ENCODE measurements at places on chromosomes 11 and 22. TPM values are rescaled to one million over a fixed set of nuclear protein-coding genes. Genes with fewer than 3 reads are reported as not detected.

PNPLA3 gene
- 0.53 TPM for polyA plus RNA-seq

RIMBP3C gene
- 0.04 TPM for polyA plus RNA-seq

CALCA gene
- polyA plus RNA-seq, result 0.18 TPM

DNA sequence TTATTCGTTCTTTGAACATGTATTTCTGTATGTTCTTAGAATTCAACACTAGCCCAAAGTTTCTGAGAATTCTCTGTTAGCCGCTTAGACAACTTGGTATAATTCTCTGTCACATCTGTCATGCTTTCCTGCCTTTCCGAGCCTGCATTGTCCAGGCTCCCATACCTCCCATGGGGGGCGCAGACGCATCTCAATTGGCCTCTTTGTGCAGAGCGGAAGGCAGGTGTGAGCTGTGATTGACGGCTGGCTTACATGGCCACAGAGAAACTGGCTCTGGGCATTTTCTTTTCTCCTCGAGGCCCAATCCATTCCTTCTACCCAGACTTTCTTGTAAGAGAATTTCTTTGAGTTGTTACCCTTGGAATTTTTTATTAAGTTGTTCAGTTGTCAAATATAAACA is 132.7 kb upstream of the SESN3 start:
- H3K4me1 ChIP-seq, result peaks cover 13% of the 10 kb centered on the region
- no peaks in the 10 kb centered on the region for H3K27me3 ChIP-seq
- no peak overlapping the region for H3K4me3 ChIP-seq

DNA sequence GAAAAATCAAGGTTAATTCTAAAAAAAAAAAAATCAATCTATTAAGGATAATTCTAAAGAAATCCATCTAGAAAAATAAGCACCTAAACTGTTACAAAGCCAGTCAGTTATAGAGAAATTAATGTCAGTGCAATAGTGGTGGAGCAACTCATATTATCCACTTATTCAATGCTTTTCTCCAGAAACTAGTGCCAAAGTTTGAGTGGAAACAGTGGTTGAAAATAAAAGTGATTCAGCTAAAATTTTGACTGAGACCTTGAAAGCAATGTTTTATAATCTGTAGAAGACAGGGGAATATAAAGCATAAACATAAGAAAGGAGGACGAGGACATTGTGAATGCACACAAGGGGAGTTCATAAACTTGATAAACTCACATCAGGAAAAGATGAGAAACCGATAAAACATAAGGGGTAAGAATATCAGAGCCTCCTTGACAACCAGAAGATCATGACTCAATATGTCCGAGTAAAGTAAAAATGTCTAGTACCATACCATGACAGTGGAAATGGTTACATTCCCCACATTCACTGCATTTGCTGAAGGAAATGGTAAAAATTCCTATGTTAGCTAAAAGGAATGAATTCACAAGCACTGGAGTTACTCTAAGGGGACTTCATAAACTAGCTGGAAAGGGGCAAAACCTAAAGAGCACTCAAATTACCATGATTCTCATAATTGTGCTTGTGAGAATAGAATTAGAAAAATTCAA is 58.7 kb upstream of the SLC5A12 start:
- no peaks in the 10 kb centered on the region for H3K27me3 ChIP-seq
- no peaks in the 10 kb centered on the region for H3K4me1 ChIP-seq
- no peak overlapping the region for H3K4me3 ChIP-seq
- H3K27ac ChIP-seq, result no peak overlapping the region

DNA sequence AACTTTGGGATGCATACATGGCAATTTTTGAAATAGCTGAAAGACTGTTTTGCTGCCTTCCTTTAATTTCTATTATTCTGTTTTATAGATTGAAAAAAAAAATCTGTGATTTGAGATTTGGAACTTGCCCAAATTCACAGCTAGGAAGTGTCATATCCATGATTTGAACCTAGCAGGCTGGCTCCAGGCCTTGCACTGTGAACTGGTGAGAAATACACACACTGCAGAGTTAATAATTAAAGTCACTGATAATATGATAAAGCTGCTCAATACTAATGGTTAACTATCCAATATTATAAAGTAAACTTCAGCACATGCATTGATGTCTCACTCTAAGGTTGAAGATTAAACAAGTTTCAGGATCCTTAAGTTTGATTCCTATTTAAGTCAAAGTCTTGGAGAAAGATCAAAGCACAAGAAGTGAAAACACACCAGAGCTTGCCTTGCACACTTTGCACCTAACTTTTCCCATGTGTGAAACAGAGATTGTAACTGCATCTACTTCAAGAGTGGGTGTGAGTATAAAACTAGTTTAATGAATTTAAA is 150.6 kb upstream of the CCDC179 start:
- H3K27ac ChIP-seq, result peak overlapping the region; percentile 26
- no peaks in the 10 kb centered on the region for H3K4me1 ChIP-seq
- no peaks in the 10 kb centered on the region for H3K36me3 ChIP-seq

DNA sequence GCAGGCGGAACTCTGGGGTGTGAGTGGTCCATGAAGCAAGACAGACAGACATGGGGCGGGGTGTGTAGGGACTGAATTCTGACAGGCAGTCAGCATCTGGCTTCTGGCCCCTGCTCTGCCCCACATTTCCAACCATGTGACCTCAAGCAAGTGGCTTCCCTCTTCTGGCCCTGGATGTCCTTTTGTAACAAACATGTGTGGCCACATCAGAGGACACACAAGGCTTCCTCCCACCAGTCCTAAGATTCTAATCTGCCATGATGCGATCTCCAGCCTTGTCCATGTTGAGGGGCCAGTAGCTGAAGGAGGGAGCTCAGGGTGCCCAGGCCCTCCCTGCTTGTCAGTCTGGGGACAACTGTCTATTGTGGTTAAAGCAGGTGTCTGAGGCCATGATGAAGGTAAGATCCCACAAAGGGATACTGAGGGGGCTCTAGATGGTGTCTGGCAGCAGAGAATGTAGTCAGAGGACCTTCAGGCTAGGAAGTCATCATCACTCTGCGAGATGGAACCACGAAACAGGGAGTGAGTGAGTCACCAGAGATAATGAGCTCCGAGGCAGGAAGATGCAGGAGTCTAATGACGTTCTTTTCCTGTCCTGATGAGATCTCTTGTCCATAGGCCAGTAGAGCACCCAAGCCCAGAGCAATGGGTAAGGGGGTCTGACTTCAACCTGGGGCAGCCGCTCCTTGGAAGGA is 27.4 kb downstream of the DRD2 start:
- no peak overlapping the region for H3K27ac ChIP-seq
- no peak for DNase-seq
- H3K4me1 ChIP-seq, result no peaks in the 10 kb centered on the region
- no peaks in the 10 kb centered on the region for H3K36me3 ChIP-seq
- H3K27me3 ChIP-seq, result no peaks in the 10 kb centered on the region
- H3K4me3 ChIP-seq, result no peak overlapping the region

DNA sequence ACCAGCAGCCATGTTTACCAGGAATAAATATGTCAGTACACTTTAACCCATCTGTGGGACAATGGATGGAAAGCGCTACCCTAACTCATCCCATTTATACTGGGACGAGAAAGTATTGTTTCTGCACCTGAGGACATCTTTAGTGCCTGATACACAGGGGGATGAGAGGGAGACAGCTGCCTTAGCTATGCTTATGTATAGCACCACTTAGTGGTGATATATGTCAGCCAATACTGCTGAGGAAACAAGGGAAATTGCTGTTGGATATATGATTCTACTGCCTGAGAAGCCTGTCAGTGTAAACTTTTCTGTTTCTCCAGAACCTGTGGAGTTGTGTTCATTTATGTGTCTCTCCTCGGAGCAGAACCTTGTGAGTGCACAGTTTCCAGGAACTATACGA is 13.3 kb upstream of the CEP295 start:
- H3K27me3 ChIP-seq, result no peaks in the 10 kb centered on the region
- H3K27ac ChIP-seq, result no peak overlapping the region
- peak; percentile 36 for DNase-seq
- H3K36me3 ChIP-seq, result no peaks in the 10 kb centered on the region

GRCh38 chr22:37849089-37849751 is at the start of gene EIF3L:
EIF3L (plus strand) TSS chr22:37849419; CDS start chr22:37849450, 31 bp downstream.
- H3K4me1 ChIP-seq, result peaks cover 11% of the 10 kb centered on the region
- no peaks in the 10 kb centered on the region for H3K27me3 ChIP-seq
- DNase-seq, result peak; percentile 91
